ENCODE measurements at places on chromosomes 1 and 21.

DNA sequence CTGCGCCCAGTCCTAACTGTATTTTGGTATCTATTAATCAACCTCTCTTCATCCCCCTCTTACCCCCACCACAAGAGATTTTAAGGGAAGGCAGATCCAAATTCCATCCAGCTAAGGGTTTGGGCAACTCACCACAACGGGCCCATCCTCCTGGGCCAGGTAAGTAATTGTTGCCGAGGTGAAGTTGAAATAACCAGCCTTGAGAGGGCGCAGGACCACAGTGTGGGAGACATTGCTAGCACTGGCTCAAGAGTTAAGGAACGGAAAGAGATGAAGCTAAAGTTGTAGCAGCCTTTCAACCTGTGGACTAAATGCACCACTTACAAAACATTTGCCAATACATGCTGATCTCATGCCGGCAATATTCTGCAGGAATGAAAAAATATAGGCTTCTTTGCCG lies 5.9 kb downstream of the SSR2 start:
- DNase-seq, result no peak

GRCh38 chr1:160069460-160070231 lies at the start of gene KCNJ10:
KCNJ10 (minus strand) TSS chr1:160070160; CDS start chr1:160042532, 27,628 bp downstream.
- DNase-seq, result no peak

DNA sequence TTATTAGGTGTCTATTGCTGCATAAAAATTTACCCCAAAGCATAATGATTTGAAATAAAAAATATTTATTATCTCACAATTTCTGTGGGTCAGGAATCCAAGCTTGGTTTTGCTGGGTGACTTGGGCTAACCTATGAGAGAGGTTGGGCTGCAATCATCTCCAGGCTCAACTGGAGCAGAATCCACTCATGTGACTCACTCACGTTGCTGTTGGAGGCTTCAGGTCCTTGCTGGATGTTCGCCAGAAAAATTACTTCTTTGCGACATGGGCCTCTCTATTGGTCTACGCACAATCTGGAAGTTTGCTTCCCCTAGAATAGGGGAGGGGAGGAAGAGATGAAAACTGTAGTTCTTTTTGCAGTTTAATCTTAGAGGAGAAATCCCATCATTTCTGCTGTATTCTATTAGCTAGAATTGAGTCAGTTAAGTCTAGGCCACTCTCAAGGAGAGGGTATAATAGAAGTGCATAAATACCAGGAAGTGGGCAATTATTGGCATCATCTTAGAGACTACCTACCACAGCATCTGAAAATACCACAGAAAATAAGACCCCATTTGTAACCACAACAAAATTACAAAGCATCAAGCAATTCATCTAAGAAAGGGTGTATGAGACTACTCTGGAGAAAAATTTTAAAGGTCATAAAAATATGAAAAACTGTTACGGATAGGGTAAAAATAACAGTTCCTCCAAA lies 5.7 kb upstream of the FASLG start:
- no peak for DNase-seq

DNA sequence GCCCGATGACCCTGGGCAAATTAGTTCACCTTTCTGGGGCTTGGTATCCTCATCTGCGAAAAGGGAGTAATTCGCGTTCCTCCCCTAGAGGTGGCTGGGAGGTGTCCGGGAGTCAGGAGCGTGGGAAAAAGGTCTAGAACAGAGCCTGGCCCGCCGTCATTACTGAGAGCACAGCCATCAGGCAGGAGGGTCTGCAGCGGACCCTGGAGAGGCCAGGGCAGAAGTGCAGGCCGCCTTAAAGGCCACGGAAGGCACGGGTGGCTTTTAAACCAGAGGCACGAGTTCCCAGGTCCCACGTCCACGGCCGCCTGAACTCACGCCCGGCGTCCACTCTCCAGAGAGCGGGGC lies 850 bp downstream of the PANK4 start:
- DNase-seq, result no peak

DNA sequence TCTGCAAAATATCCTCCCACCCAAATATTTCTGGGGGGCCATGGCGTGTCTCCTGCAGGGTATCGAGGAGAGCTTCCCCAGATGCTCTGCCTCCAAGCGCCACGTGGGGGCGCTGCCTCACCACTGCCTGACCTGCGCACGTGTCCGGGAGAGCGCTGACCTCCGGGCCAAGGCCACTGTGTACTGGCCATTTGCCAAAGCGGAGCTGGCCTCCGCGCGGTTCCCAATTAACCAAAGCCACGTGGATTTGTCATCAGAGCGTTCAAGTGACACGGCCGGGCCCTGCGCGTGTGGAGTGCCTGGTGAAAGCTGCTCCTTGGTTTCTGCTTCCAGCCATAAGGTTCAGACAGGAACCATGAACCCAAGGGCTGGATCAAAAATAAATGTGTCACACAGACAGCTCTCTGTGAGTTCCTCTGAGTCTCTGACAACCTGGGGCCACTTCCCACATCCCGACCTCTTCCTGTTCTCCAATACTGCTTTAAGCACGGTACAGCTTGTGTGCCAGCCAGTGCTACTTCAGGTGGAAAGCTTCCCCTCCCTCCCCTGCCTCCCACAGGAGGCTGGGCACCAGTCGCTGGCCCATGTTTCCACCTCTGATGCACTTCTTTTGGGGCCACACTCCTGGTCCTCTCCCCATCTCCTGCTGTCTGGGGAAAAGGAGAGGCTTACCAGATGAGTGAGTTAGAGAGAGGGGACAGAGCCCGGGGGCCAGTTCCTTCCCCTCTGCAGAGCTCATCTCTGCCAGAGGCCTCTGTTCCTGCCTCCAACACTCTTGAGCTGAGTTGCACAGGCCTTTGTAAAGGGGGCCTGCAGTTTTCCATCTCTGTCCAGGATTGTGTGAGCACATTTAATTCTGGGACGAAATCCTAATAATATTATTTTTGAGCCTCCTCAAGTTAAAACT lies 26.1 kb downstream of the ZP4 start:
- peak; percentile 16 for DNase-seq

DNA sequence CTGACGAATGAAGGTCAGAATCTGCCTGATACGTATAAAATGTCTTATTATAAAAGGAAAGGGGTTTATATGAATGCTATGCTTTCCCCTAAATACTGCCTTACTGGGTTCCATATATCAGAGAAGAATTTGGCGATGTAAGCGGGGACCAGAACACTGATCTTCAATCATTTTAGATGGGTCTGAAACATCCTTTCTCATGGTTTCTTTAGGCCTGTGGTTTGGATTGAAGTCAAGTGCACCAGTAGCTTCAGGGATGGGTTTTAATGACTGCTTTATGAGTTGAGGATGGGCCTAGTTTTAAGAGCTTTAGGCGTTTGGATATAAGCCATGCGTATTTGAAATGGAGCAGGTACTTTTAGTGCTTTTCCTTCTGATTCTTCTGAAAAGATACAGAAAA lies 6.9 kb downstream of the FMN2 start:
- DNase-seq, result no peak

DNA sequence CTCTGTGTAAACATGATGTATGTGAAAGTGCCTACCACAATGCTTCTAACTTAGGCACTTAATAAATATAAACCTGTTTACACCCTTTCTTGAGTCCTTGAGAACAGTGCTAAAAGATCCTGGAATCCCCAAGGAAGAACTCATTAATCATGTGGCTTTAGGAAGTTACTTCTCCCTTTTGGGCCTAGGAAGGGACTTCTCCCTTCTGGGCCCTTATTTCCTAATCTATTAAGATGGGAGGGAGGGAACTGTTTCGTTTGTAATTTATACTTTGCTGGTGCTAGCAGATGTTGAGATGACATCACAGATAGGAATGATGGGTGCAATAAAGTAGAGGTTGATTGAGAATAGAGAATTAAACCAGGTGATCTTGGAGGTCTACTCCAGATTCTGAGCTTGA lies 1.2 kb downstream of the BTF3L4 start:
- DNase-seq, result no peak

DNA sequence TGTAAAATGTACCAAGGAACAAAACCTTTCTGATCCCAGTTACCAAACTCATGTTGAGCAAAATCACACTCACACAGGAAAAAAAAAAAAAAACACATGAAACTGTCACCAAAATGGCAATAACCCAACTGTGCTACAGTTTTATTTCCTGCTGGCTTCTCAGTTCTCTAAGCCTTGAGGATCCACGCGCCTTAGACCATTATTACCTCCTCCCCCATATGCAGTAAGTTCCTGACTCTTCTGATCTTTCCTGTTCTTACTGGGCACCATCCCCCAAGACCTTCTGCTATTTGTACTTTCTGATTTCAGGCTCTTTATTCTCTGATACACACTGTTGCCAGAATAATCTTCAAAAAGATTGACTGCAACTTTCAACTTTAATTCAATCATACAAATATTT lies 79.6 kb downstream of the SLC45A1 start:
- DNase-seq, result no peak

GRCh38 chr1:36576118-36576517 lies 93.4 kb upstream of the CSF3R start:
- peak; percentile 18 for DNase-seq

DNA sequence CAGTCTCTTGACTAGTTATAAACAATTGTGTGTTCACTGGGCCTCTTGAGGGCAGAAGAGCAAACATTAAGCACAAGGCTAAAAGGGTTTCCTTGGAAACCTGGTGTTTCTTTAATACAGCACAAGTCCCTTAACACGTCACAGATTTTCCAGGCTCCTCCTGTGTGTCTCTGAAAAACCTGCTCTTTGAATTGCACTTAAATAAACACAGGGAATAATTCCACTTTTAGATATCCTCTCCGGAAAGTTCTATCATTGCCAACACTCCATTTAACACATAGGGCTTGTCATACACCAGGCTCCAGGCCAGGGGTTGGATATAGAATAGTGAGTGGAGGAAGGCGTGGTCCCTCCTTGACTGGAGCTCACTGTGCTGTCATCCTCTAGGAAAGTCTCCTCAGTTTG lies 442.6 kb downstream of the DSCAM start:
- DNase-seq, result no peak

DNA sequence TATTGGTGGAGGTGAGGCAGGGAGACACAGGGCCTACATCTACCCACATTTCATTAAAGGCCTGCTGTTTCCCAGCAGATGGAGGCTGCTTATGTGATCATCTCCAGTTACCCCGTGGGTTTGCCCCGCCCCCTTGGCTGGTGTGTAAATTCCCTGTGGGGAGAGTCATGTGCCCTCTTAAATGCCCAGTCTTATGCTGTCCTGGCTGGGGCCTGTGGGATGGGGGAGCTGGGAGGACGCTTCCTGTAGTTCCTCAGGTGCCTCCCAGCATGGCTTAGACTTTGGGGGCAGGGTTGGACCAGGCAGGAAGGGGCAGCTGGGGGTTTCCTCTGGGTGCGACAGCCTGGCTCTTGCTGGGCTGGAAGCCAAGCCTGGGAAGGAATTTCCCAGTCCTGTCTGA lies 15.5 kb upstream of the CITED4 start:
- peak; percentile 78 for DNase-seq

DNA sequence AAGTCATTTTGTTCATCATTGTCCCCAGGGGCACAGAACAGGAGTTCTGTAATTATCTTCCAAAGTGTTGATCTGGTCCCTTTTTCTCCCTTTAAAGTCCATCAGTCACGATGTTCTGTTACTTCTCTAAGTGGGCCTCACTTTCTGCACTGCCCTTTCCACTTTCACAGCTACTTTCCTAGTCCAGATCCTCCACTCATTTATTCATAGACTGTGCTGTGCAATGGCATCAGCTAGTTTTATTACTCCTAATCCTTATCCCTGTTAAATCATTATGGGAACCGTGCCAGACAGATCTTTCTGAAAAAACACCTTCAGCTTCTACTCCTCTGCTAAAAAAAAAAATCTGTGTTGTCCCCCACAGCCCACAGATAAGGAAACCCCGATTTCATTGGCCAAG lies 64.0 kb upstream of the BCL10 start:
- DNase-seq, result no peak

All from uterus (tissue), 4 donors.